ENCODE measurements at places on chromosomes 5 and 9.
A peak's percentile ranks its signal among the peaks of the same experiment; 100 is the strongest.

- DNase-seq: no peak
These were observed 269.1 kb downstream of the EFNA5 start for GRCh38 chr5:107401470-107402122.

GRCh38 chr5:127028822-127029457, 1.4 kb downstream of the MARCHF3 start:
- DNase-seq: no peak

DNA sequence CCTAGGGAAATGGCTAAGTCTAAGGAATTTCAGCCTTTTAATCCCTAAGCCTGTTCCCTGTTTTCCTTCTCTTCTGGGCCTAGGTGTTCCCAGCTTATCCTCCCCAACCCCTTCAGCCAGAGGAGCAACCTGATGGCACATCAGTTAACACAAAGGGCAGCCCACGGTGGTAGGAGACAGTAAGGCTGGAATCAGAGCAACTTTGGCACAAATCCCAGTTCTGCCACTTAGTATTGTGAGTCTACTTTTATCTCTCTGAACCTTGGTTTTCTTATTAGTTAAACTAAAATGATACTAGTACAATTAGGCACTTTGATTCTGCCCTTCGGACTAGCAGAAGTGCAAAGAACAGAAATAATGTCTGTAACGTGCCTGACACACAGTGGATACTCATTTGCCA, 246.8 kb downstream of the SAXO1 start:
- no peak for DNase-seq

GRCh38 chr9:89522261-89522958, 24.5 kb upstream of the SEMA4D start:
- DNase-seq: peak; percentile 74

GRCh38 chr9:137188086-137188489, 272 bp downstream of the ANAPC2 start:
- DNase-seq: no peak

DNA sequence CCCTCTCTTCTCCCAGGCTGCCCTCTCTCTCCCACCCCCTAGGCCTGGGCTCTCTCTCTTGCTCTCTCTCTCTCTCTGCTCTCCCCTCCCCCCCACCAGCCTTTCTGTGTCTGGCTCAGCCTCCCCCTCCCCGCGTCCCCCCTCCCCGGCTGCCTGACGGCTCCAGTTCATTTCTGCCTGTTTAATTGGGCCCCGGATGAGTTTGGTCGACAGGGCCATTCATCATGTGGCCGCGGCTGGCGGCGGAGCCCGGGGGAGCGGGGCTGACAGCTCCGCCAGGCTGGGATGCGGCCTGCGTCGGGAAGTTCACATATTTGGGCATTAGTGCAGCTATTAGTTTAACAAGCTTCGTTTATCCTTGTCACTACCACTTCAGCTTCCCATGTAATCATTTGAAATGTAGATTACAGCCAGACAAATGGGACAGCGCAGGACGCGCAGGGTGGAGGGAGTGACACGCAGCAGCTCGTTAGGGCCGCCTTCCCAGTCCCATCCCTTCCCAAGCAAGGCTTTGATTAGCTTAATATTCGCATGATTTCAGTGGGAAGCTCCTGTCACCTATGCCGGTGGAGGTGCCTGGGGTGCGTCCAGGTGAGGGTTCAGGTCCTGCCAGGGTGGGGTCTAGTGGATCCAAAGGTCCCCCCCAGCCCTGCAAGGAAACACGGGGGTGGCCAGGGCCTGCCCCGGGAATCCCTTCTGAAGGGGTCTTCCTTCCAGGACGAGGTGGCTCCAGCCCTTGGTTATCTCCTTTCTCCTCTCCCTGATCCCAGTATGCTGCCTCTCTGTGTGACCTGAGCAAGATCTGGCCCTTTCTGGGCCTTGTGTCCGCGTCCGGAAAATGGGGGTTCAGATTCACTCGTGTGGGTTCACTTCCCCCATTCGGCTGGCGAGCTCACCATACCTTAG, 214.8 kb downstream of the PAX5 start:
- DNase-seq: no peak

- no peak for DNase-seq
These were observed 23.8 kb upstream of the ZNF622 start for GRCh38 chr5:16489322-16489791.

DNA sequence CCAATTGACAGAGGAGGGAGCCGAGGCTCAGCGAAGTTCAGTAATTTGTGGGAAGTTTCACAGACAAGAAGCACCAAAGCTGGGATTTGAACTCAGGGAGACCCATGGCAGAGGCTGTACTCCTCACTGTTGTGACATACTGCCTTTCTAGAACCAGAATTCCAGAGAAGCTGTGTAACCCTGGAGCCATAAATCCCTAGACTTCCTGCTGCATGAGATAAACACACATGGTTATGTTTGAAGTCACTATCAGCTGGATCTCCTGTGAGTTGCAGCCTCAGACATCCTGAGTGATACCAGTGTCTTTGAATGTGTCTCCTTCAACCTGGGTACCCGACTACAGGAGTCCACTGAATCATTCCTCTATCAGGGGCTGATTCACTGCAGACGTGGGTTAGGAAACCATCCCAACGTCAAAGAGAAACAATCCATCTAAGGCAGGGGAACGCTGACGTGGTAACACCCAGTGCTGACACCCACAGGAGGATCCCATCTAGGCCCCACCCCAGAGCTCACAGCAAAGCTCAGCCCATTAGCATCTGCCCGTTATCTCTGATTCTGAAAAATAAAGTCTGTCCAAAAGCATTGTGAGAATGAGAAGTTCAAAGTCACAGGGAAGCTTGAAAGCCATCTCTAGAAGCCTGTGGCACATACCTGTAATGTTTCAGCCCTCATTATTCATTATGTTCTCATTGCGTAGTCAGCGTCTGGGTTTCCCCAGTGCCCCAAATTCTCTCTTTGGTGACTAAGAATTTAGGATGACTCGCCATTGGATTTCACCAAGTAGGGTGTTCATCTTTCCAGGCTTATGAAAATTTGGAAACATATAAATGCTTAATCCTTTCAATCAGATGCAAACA, 36.3 kb upstream of the BASP1 start:
- no peak for DNase-seq

DNA sequence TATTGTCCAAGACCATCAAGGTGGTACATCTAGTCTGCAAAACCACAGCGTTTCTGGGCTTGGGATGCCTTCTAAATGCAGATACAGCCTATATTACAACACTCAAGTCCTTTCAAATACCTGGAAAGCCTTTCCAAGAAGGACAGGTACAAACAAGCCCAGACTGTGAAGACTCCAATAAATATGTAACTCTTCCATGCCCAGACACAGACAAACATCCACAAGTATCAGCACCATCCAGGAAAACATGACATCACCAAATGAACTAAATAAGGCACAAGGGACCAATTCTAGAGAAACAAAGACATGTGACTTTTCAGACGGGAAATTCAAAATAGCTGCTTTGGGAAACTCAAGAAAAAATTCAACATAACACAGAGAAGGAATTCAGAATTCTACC, 152.7 kb upstream of the POC5 start:
- DNase-seq: no peak

DNA sequence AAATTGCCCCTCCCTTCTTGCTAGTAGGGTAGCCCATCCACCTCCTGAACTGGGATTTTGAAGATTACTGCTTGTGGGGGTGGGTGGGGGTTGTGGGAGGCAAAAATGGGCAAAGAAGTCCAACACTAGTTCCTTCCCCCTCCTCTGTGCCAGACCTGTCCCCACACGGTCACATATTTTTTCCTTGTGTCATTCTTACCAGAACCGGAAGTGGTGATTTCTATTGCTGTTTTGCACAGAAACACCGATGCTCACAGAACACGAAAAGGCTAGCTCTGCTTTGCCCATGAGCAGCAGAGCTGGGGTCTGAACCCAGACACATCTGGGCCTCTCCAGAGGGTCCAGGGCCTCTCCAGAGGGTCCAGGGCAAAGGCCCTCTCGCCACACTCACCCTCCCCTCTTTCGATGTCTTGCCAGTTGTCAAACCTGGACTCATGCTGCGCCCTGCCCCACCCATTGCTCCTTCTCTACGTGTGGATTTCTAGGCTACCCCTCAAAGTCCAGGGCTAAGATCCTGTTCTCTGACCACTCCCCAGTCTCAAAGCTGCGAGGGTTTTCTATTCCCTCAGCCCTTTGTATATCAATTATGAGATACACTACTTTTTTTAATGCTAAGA, 264.4 kb upstream of the MSX2 start:
- DNase-seq: no peak

DNA sequence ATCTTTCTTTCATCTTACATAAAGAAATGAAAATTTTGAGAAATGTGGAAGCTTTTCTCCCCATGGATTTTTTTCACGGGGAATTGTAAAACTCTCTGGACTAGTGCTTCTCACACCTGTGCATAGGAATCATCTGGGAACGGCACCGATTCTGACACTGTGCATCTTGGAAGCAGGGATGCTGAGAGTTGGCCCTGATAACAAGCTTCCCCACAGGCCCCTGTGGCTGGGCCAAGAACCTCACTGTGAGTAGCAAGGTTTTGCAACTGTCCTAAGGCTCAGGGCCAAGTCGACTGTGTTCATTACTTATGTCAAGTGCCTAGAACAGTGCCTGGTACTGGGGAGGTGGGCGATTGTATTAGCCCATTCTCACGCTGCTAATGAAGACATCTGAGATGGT, 107.9 kb upstream of the ICE1 start:
- no peak for DNase-seq

- no peak for DNase-seq
These were observed 6.9 kb upstream of the AJM1 start for GRCh38 chr9:136835162-136835931.

DNA sequence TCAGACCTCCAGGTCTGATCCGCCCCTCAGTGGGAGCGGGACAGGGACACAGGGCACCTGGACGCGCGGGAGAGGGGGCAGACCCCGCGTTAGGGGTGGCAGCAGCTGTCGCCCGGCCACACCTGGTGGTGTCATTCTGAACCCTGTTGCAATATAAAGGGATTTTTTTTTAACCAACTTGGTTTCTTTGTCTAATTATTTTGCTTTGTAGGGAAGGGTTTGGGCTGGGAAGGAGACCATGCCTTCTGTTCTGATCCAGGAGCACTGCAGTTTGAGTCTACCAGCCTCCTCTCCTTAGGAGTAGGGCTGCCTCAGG, 10.9 kb upstream of the ASS1 start:
- DNase-seq: no peak

DNA sequence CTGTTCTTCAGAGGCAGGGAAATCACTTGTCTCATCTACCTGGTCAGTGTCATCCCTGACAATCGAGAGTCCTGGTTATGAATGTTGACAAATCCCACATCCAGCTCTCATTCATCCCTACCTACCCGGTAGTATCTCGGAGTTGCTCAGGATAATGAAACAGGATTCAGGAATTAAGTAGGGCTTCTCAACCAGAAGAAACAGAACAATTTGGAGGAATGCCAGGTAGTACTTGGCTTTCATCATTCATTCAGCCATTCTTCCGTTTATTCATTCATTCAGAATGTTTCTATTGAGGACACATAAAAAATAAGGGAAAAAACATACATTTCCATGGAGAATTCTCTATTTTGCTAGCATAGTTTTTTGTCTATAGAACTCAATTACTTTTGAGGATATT, 195.0 kb downstream of the ARHGEF28 start:
- no peak for DNase-seq

DNA sequence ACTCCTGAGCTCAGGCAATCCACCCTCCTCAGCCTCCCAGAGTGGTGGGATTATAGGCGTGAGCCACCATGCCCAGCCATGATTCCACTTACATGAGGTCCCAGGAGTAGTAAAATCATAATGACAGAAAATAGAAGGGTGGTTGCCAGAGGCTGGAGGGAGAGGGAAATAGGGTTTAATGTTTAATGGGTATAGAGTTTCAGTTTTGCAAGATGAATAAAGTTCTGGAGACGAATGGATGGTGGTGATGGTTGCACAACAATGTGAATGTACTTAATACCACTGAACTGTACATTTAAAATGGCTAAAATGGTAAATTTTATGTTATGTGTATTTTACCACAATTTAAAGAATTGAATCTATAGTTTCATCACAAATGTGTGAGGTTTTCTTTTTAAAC, 146.5 kb upstream of the ABCA1 start:
- DNase-seq: no peak

- no peak for DNase-seq
These were observed 62.9 kb downstream of the SLC28A3 start for GRCh38 chr9:84277646-84278045.

GRCh38 chr9:16915126-16915831, 44.8 kb upstream of the BNC2 start:
- DNase-seq: no peak

DNA sequence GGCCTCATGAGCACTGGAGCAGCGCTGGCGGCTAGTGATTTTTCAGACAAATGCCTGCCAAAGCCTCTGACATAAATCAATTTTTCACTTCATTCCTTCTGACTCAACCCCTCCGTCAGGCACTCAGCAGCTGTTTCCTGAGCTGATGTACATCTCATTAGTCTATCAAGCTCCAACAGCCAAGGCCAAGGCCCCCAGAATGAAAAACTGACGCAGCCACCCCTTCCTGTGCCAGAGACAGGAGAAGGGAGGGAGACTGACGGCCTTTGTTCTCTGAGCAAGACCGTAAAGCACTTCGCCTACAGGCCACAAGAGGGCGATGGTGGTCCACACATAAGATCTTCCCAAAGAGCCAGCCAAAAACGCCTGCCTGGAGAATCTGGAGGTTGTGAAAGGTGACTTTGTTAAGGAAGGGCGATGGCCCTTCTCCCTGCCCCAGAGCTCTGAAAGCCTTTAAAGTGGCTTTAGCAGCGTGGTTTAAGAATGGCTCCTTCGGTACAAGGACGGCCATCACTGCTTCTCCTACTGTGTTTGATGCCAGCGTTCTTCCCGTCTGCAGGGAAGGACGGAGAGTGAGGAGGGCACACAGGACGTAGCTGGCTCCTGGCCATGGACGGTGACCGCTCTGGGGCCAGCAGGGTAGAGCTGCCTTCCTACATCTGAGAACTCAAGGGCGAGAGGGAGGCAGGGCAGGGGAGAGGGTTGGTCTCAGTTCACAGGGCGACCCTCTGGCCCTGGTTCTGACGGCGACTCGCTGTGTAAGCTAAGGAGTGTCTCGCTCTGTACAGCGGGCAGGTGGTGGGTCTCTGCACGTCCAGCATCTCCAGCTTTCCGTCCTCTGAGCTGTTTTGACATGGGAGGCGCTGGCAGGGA, 37.0 kb downstream of the ALG2 start:
- DNase-seq: peak; percentile 32

DNA sequence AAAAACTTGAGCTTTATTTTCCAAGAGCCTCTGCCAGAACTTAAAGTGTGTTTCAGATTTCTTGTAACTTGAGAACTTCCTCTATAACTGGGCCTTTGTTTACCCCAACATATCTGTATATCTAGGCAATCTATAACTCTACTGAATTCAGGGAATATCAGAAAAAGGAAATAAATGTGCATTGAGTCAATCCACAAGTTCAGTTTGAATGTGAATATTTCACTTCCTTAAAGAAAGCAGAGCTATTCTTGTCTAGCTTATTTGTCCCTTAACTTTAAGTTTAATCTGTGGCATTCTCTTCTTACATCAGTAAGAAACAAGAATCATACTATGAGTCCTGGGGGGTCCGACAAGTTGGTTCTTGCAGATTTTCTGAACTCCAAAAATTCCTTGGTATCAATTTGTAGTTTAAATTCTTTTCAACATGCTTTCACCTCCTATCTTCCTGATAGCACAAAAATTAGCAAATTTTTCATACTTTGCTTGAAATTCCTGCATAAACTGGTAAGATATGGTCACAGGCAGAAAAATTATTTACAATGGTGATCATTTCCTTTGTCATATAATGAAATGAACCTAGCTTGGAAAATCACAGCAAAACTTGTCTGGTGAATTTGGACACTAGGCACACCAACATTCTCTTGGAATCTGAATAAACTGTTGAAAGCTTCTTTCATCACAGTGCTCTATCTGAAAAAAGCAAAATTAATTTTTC, 19.8 kb upstream of the ITGA1 start:
- DNase-seq: no peak

GRCh38 chr5:128546658-128547281, 8.7 kb upstream of the FBN2 start:
- no peak for DNase-seq
